ENCODE measurements at places on chromosomes 12 and 14. TPM values are rescaled to one million over a fixed set of nuclear protein-coding genes. Genes with fewer than 3 reads are reported as not detected.

The PCED1B gene
- 1.2 TPM for total RNA-seq

The TESPA1 gene
- 0.45 TPM for total RNA-seq

The CELA1 gene
- total RNA-seq, result not detected

The SLC17A8 gene
- total RNA-seq, result 0.23 TPM

The CCDC196 gene
- total RNA-seq, result 4.0 TPM

The SLC24A4 gene
- total RNA-seq, result 0.20 TPM

The TAS2R42 gene
- not detected for total RNA-seq

The CD69 gene
- total RNA-seq, result 0.53 TPM

The CNPY2 gene
- 93.3 TPM for total RNA-seq

The SYCP3 gene
- total RNA-seq, result not detected

The OR6C2 gene
- total RNA-seq, result not detected

The PYGL gene
- total RNA-seq, result 99.1 TPM

The PTGDR gene
- 0.15 TPM for total RNA-seq

The DIO2 gene
- total RNA-seq, result 0.10 TPM

The MMP14 gene
- 10.9 TPM for total RNA-seq

The CISTR gene
- total RNA-seq, result not detected

The SLC8B1 gene
- 23.2 TPM for total RNA-seq

The ADAM21 gene
- total RNA-seq, result not detected

The GOLT1B gene
- 16.8 TPM for total RNA-seq

The ERP27 gene
- 0.30 TPM for total RNA-seq

The KLHL33 gene
- total RNA-seq, result 0.20 TPM

The GPRC5A gene
- 0.73 TPM for total RNA-seq

The PLCZ1 gene
- total RNA-seq, result not detected

The TMEM120B gene
- total RNA-seq, result 5.6 TPM

The TMEM229B gene
- 0.93 TPM for total RNA-seq

The C12orf54 gene
- total RNA-seq, result not detected

The SPSB2 gene
- 4.7 TPM for total RNA-seq

The PIK3C2G gene
- total RNA-seq, result 17.3 TPM

The SIVA1 gene
- 50.3 TPM for total RNA-seq

The DTX1 gene
- 24.5 TPM for total RNA-seq

The NGB gene
- not detected for total RNA-seq

The CCND2 gene
- 3.5 TPM for total RNA-seq

The HDAC7 gene
- total RNA-seq, result 8.1 TPM

The MRPL52 gene
- 48.9 TPM for total RNA-seq

The THAP2 gene
- total RNA-seq, result 1.4 TPM

The MYH6 gene
- not detected for total RNA-seq

The TRPV4 gene
- total RNA-seq, result 6.7 TPM

The STAB2 gene
- 15.1 TPM for total RNA-seq
